ENCODE measurements at places on chromosomes 12 and 14.
A peak's percentile ranks its signal among the peaks of the same experiment; 100 is the strongest.

DNA sequence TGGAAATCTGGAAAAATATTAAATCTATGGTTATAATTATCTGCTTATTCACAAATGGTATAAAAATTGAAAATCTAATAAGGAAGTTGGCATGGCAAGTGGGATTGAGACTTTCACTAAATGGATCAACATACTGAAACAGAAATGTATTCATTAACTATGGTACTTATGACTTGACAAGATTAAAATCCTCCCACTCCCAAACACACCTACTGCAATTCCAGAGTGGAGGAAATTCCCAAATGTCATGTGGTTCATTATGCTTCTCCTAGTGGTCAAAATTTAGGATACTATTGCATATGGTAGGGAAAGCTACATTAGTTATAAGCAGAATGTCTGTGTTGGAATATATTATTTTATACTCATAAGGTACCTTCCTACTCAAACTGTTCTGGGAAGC, 265.3 kb upstream of the PRICKLE1 start:
- DNase-seq = no peak

- no peak for DNase-seq
These were observed 9.5 kb upstream of the IRF2BPL start for GRCh38 chr14:77037938-77038568.

GRCh38 chr14:74400919-74401503, 25.0 kb downstream of the SYNDIG1L start:
- DNase-seq = no peak

DNA sequence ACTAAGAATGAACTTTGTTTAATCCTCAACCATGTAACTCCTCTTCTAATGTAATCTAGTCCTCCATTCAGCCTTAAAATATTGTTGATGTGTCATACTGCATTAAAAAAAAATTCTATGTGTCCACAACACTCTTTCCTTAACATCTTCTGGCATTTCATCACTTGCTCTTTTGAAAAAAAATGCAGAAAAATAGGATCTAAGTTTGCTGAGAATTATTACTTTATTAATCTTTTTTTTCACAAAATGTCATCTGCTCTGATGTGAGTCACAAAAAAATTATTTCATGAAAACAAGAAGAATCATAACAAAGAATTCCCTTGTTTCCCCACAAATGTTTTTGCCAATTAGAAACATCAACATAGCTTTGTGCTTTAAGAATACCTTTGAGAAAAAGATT, 410.1 kb upstream of the MGAT4C start:
- DNase-seq = no peak

- no peak for DNase-seq
These were observed 38.9 kb upstream of the CIT start for GRCh38 chr12:119915894-119916510.

- DNase-seq = no peak
These were observed 110.7 kb upstream of the ATF7IP start for GRCh38 chr12:14254781-14255180.

DNA sequence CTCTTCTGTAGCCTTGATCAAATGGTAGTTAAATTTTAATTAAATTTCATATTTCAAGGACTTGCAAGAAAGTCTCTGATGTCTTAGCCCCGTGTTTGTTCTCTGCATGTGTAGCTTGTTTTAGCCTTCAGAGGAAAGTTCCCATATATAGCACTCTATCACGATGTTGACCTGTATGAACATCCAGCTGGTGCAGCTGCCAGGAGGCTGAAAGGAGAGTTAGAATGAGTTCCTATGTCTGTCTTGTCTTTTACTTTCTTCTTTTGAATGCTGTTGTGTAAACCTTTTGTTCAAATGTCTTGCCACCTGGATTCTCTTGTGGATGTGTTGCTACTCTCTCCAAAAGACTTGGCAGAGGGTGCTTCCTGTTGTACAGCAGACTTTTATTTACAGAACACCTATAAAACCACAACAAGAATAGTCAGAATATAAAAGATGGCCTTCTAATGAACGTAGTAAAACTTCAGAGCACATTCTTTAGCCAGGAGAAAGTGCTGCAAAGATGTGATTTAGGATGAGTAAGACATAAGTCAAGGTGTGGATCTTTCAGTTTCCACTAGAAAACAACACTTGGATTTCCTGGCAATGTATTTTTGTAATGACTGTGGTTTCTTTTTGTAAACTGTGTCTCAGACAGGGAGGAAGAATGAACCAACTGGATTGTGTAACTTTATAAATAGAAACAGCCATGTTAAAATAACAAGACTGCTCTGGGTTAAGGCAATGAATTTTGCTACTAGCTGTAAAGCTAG, 17.2 kb downstream of the NAV3 start:
- DNase-seq = peak; percentile 78

- no peak for DNase-seq
These were observed 18.2 kb upstream of the CLEC2D start for GRCh38 chr12:9651265-9651729.

DNA sequence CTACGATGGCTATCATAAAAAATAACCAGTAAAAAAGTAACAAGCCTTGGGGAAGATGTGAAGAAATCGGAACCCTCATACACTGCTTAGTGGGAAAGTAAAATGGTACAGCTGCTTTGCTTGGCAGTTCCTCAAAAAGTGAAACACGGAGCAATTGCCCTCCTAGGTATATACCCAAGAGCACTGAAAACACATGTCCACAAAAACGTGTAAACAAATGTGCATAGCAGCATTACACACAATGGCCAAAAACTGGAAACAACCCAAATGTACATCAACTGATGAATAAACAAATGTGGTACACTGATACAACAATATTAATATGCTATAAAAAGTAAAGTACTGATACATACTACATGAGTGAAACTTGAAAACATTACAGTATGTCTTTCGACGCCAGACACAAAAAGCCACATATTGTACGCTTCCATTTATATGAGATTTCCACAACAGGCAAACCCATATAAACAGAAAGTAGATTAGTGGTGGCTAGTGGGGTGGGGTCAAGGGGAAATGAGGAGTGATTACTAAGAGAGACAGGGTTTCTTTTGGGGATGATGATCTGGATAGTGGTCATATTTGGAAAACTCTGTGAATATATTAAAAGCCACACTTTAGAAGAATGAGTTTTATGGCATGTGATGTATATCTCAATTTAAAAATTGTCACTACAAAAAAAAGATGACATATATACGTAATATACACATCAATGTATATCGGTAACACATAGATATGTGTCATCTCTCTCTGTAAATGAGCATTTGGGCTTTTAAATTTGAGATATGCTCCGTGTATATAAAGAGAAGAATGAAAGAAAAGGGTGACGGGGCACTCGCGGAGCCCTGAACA, 996 bp downstream of the SLC41A2 start:
- no peak for DNase-seq

GRCh38 chr14:31137214-31137889, 70.2 kb downstream of the HECTD1 start:
- DNase-seq = no peak

DNA sequence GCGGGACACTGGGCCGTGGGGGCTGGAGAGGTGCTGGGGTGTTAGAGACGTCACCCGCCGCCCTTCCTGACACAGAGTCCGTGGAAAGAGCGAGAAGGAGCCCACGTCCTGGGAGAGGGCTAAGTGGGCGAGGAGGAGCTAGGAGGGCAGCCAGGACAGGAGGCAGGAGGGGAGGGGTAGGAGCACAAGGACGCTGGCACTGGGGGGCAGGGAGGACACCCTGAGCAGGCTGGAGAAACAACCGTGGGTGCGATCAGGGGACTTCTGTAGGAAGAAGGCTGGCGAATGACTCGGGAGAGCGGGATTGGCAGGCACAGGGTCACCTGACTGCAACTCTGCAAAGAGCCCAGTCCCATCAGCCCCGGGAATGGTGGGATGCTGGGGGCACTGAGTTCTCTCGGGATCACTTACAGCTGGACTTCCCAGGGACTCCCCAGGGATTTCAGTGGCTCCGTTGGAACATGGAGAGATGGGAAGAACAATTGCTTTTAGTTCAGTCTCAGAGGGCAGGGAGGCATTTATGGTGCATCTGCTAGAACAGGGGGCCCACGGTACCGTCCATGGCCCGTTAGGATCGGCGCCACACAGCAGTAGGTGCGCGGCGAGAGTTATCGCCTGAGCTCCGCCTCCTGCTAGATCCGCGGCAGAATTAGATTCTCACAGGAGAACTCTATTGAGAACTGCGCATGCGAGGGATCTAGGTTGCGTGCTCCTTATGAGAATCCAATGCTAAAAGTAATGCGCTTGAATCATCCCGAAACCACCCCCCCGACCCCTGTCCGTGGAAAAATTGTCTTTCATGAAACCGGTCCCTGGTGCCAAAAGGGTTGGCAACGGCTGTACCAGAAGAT, 24.3 kb downstream of the UBR7 start:
- DNase-seq = peak; percentile 59

DNA sequence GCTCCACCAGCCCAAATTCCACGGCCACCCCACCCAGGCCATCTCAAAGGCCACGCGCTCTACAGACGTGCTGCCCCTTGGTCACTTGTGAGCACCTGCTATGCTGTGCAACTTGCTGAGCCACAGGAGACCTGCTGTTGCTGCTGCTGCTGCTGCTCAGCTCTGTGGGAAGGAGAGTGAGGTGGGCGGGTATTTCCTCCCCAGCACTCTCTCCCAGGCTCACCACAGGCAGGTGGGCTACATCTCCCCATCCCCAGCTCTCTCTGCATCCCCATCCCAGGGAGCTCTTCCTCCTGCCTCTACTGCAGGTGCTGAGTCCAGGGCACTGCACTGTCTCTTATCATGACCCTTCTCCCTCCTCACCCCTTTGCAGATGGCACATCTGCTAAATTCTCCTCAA, 306.9 kb downstream of the BCL11B start:
- DNase-seq = no peak

- no peak for DNase-seq
These were observed 21.8 kb downstream of the ENTPD5 start for GRCh38 chr14:73997108-73997943.

DNA sequence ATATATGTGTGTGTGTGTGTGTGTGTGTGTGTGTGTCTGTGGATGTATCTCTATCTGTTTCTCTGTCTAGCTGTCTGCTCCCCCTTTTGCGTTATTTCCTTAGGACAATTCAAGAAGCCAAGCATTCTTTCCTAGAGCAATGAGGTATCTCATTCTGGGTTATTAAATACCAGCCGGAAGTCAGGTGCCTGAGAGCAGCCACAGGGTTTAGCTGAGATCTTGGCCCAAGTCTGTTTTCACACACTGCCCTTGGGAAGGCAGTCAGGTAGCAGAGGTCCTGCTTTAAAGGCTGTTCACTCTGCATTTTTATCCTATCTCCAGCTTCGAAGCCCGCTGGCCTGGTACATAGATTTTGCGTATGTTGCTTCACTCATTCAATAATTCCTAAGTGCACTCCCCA, 76.8 kb downstream of the TSPAN9 start:
- DNase-seq = no peak

DNA sequence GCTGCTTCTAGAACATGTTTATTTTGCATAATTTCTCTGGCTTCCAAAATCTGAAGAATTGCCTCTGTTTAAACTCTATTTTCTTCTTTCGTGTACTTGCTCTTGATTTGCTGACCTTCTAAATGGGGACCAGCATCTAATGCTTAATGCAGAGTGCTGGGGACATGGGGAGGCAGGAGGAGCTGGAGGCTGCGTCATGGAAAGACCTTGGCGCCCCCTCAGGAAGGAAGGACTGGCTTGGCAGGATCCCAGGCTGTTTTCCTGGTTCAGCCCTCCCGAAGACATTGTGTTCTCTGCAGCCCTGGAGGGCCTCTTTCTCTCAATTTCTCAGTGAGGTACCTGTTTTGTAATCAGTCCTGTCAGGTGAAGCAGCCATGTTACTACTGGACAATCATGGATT, 5.5 kb downstream of the PRKCH start:
- DNase-seq = no peak

DNA sequence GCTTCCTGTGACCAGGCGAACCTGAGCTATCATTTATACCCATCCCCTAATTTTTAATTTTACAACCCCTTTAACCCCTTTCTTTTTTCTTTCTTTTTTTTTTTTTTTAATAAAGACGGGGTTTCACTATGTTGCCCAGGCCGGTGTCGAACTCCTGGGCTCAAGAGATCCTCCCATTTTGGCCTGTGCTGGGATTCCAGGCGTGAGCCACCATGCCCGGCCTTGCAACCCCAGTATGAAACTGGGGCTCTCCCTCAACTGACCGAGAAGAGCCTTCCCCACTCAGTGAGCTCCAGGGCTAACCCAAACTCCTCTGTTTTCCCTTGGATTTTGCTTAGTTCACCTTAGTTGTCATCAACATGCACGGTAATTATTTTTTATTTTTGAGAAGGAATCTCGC, 992 bp downstream of the CPSF2 start:
- DNase-seq = no peak

- DNase-seq = no peak
These were observed 99.5 kb downstream of the FBXL14 start for GRCh38 chr12:1494856-1495255.

DNA sequence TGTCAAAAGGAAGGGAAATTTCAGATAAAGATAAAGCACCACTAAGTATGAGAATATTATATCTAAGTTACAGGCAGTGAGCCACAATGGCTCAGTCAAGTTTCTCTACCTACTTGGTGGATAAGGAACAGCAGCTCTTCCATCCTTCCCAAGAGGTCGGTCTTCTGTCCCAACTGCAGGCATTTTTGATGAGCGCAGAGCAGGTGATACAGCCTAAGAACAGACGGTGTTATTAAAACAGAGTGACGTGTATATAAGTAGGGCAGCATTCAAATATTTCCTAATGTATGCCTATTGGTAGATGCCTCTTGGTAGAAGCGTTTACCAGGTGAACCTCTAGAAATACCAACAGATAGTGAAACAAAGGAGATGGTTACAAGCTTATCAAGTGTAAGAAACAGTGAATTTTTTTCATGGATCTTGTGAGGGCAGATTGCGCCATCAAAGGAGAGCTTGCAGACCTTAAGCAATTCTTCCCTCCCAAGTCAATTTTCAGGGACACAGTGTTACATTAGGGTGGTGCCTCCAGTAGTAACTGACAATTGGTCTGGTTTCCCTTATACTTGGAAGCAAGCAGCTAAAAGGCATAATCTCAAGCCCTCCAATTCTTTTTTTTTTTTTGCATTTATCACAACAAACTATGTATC, 274.5 kb downstream of the MED13L start:
- no peak for DNase-seq

- no peak for DNase-seq
These were observed 165.5 kb downstream of the TTC8 start for GRCh38 chr14:88989911-88990310.

GRCh38 chr12:11814374-11814773, 164.9 kb downstream of the ETV6 start:
- DNase-seq = peak; percentile 43

Data from RWPE1 (cell line).